ENCODE measurements at places on chromosomes 5 and 9. TPM values are rescaled to one million over a fixed set of nuclear protein-coding genes. Genes with fewer than 3 reads are reported as not detected.
A peak's percentile ranks its signal among the peaks of the same experiment; 100 is the strongest.

DNA sequence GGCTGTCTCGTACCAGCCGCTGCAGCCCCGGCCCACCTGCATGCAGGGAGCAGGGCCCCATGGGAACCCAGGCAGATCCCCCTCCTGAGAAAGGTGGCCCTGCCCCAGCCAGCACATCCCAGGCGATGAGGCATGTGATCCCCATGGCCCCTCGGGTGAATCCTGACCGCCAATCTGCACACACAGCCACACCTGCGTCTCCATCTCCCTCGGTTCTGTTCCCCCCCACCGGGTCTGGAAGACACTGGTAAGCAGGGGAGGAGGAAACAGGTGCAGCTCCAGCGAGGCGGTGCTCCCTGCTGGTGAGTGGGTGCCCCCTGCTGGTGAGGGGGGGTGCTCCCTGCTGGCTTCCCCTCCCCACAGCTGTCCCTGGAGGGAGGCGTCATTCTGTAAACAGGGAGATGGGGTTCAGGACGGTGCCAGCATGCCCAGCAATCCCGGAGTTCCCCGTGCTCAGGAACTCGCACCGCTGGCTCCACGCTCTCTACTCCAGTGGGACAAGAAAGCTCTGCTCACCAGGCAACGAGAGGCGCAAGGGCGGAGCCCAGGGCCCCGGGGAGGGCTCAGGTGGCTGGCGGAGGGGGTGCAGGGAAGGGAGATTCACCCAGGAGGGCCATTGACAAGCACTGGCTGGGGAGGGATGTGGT lies 28.4 kb upstream of the SLC12A7 start:
- peak; percentile 22 for DNase-seq

DNA sequence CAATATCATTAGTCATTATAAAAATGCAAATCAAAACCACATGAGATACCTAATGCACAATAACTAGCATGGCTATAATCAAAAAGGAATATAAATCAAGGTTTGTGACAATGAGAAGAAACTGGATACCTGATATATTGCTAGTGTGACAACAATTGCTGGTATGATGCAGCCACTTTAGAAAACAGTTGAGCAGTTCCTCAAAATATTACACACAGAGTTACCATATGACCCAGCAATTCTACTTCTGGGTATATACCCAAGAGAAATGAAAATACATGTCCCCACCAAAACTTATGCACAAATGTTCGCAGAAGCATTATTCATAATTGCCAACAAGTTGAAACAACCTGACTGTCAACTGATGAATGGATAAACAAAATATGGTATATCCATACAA lies 339.7 kb upstream of the POU5F2 start:
- no peak for DNase-seq

DNA sequence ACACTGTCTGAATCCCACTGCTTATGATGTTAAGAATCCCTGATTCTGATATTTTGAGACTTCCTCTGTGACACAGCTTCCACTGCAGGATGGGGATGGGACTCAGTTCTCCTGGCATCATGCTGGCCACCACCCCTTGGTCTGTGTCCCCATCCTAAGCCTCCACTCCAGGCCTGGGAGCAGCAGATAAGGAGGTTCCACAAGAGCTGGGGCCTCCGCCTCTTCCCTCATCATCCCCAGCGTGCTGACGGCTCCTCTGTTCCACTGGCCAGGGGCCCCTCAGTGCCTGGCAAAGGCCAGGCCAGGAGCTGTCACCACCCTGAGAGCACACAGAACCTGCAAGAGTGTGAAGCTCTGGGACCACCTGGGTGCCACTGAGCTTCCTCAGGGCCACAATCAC lies 40.6 kb downstream of the CAMK2A start:
- DNase-seq = no peak

- no peak for DNase-seq
Observed at GRCh38 chr5:80368661-80369480, 39.0 kb upstream of the ZFYVE16 start.

- DNase-seq = no peak
Observed at GRCh38 chr9:19247420-19247819, 16.9 kb downstream of the DENND4C start.

DNA sequence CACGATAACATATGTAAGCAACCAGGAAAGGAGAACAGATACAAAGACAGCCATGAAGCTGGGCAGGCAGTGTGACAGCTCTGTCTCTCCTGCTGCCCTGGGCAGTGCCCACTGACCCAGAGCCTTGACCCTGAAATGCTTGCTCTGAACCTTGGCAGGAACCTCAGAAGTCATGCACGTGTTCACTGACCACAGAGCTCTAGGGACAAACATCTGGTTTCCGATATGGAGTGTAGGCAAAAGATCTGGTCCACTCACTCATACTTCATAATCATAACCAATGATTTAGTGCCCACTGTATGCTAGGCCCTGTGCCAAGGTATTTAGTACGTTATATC lies 102.6 kb downstream of the FSTL4 start:
- no peak for DNase-seq

- no peak for DNase-seq
Observed at GRCh38 chr9:76354221-76354620, 40.0 kb downstream of the RFK start.

The GABRP gene
- not detected for polyA plus RNA-seq

The SPAG8 gene
- 0.64 TPM for polyA plus RNA-seq

The FOXD4L6 gene
- polyA plus RNA-seq = not detected

The PROB1 gene
- 0.43 TPM for polyA plus RNA-seq

The RNF145 gene
- 74.7 TPM for polyA plus RNA-seq
